HFFc6 (cell line): ENCODE measurements at places on chromosomes 3 and 15. TPM values are rescaled to one million over a fixed set of nuclear protein-coding genes. Genes with fewer than 3 reads are reported as not detected.

GRCh38 chr15:81783586-81783985, 262.2 kb downstream of the MEX3B start:
- no peak for DNase-seq

The CCR9 gene
- total RNA-seq = not detected in 3 replicates

- DNase-seq = no peak
These were observed 303.6 kb upstream of the ARPP21 start for GRCh38 chr3:35335703-35336102.

GRCh38 chr3:123141276-123141675, 60.5 kb upstream of the SEC22A start:
- DNase-seq = no peak

The PIGZ gene
- total RNA-seq = 4.3 to 4.6 TPM (median 4.3 TPM) in 3 replicates

DNA sequence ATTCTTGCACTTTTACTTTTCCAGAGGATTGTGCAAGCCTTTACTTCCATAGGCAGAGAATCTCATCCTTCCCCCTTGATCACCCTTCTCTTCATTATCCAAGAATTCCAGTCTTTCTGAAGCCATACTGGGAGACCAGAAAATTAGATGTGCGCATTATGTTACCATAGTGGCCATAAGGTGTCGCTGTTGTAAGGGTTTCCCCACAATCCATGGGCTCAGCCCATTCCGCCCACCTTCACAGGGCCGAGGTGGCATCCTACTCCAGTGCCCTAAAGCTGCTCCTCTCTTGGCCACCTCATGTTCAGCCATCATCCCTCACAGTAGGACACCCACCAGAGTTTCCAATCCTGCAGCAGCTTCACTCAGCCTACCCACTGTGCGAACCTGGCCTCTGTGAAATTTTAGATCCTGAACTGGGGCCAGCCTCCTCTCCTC, 35.0 kb downstream of the CTSH start:
- peak; percentile 29 for DNase-seq

GRCh38 chr15:51252671-51253070, 85.7 kb downstream of the CYP19A1 start:
- DNase-seq = no peak

- no peak for DNase-seq
These were observed 52.5 kb downstream of the CPN2 start for GRCh38 chr3:194298331-194299227.

The NANOGP8 gene
- total RNA-seq = not detected in 3 replicates

The FAM227B gene
- 4.9 to 5.4 TPM (median 5.2 TPM) in 3 replicates for total RNA-seq

DNA sequence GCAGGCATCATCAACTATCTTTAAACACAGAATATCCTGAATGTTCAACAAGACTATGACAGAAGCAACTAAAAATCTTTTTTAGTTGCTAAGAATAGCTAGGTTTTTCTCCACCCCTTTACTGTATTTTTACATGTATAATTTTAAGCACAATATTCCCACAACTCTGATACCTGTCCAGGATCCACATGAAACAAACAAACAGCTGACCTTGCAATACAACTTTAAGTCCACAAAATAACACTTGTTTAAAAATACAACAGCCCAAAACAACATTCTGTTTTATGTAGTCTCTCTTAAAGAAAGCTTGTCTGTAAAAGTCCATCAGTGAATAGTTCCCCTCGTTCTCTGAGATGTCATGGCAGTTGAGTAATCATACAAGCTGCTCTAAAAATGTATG, 41.1 kb downstream of the IFT57 start:
- no peak for DNase-seq

DNA sequence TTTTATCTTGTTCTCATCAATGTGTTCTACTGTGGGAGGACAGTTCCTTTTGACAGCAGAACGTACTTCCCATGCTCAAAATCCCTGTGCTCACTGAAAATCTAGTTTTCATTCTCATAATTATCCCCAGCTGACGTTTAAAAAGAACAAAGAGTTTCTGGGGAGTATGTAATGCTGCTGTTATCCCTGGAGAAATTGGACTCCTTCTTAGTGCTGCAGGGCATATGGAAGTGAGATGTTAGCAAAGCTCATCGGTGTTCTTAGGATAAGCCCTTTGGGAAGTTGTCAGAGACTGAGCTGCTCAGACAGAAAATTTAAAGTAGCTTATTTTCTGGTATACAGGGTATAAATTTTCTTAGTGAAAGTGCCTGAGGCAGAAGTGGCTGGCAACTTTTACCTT, 66.5 kb downstream of the CDAN1 start:
- no peak for DNase-seq

- no peak for DNase-seq
These were observed 195.6 kb downstream of the ZNF621 start for GRCh38 chr3:40720341-40720740.

DNA sequence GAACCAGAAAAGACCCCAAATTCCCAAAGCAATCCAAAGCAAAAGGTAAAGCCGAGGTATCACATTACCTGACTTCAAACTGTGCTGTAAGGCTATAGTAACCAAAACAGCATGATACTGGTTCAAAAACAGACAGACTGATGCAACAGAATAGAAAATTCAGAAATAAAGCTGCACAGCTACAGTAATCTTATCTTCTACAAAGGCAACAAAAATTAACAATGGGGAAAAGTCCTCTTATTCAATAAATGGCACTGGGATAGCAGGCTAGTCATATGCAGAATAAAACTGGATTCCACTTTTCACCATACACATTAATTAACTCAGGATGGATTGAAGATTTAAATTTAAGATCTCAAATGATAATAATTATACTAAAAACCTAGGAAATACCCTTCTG, 392.6 kb upstream of the CBLB start:
- peak; percentile 30 for DNase-seq

The GATM gene
- total RNA-seq = 0.14 to 0.27 TPM in 2 of 3 replicates, not detected in the other

The FOXB1 gene
- total RNA-seq = not detected in 2 replicates

The TICRR gene
- 3.4 to 5.9 TPM (median 5.1 TPM) in 3 replicates for total RNA-seq
